NCI-H187 (cell line): ENCODE measurements at places on chromosomes 7 and 10.

DNA sequence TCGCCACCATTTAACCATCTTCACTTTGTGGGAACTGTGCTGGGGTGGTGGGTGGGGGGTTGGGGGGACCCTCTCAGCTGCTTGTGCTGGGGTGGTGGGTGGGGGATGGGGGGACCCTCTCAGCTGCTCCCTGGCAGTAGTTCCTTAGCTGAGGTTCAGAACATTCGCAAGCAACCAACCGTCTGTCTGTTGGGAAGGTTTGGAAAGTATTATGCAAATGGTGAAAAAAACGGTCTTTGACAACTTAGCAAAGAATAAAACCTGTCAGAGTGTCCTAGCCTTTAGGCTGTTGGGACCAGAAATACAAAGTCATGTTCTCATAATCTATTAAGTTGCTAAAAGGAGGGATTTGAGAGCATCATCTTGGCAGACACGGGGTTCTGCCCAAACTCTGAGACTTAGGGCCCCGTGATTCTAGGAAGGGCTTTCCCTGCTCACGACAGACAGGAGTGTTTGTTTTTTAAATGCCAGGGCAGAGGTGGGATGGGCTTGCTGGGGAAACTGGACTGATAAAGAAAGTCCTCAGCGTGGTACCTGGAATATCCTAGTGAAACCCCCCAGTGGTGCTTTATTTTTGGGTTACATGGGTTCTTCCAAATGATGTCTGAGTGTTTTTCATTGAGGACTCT is 14.1 kb upstream of the SRGN start:
- no peak for DNase-seq

DNA sequence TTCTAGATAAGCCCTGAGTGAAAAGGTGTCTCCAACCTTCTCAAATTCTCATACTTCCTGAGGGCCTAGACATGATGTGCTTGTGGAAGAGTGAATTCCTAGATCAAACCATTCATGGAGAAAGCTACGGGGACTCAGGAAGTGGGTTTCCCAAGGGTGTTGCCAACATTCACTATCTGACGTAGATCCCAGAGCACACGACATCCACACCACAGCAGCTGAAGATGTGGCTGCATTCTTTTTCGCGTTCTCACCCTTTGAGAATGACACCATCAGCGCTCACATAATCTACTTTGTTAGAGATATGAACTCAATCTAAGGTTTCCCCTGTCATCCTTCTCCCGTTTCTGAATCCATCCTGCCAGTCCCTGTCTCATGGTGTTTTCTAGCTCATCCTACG is 290.8 kb downstream of the DNAJB6 start:
- DNase-seq: no peak

DNA sequence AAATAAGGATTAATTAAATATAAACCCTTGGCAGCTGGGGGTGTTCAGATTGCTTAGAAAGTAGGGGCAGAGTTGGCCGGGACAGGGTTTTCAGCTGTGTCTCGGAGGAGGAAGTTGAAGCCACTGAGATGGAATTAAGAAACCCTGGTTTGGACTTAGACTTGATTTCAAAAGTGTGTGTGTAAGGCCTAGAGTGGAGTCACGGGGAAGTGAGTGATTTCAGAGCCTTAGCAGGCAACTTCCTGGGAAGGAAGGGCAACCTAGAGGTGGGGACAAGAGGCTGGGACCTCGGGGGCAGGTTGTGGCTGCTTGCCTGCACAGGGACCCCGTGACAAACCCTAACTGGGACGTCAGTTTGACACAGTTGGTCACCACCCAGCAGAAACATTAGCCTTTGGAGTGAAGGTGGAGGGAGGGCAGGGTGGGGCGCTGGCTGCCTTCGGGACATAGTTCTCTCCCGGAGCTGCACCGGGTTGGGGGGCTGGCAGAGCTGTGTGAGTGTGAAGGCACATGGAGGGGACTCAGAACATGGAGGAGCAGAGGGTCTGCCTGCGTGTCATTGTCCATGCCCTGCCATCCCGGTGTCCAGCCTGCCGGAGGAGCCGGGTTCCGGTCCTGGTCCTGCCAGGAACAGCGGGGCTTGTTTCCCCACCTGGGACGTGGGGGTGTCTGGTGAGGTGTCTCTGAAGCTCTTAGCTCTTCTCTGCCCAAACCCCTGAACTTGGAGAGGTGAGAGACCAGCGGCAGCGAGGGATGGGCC is 1.8 kb downstream of the BRI3 start:
- no peak for DNase-seq

- DNase-seq: no peak
These were observed 317.3 kb downstream of the ADARB2 start for GRCh38 chr10:1419796-1420610.

DNA sequence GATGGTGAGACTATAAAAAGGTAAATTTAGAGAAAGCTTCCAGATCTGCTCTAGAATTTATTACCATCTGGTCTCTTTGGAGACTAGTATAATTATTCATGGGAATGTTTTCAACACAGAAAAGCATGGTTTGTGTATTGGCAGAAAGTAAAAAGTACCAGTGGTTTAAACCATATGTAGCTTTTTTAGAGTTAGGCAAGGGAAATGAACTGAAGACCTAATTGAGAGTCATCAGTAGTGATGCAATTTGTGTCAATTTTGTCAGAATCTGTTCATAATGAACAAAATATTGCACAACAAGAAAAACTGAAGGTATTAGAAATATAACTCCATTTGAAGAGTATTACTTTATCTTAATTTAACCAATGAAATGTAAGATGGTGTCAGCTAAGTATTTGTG is 181.4 kb downstream of the ADK start:
- no peak for DNase-seq

- DNase-seq: no peak
These were observed 60.2 kb upstream of the COMTD1 start for GRCh38 chr10:75295868-75296441.

DNA sequence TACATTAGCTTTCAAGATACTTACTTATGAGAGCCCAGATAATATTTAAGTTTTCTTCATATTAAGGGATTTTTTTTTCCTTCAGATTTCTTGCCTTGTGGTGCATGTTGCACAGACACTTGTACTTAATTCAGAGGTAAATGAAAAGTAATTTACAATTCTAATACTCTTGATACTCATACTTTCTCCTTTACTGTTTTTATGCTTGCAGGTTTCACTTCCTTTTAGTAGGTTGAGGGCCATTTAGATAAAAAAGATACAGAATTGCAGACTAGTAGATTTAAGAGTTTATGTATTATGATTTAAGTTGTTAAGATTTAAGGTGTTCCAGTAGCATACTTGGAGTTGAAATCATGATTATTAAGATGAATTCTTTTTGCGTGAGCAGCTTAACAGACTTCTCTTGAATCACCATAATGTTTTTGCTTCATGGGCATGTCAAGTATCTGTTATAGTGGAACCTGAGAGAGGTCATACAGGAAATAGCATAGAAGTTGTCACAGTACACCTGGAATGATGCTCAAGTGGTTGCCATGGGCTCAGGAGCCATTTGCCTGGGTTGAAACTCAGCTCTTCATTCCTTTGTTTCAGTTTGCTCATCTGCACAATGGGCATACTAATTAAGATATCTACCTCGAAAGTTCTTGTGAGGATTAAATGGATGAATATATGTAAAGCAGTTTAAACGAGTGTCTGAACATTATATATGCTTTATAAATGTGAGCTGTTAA is 174.8 kb upstream of the PRPS1L1 start:
- peak; percentile 24 for DNase-seq

DNA sequence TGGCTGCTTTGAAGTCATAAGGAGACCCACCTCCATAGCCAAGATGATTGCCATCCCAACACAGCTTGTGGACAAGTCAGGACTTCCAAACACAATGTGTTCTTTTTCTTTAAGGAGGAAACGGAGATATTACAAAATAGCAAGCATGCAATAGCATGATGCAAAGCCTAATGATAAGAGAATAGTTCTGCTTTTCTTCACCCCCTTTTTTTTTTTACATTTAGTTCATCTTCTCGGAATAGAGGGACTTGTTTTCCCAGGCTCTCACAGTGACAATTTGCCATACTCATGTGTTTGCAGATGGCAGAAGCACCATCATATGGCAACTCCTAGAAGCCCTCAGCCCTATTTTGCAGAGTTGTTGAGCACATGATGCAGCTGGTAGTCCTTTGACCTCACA is 119.8 kb downstream of the ITGB8 start:
- DNase-seq: no peak

GRCh38 chr10:113230011-113230610 is 280.1 kb downstream of the TCF7L2 start:
- DNase-seq: no peak

- DNase-seq: no peak
These were observed 14.4 kb downstream of the CFAP70 start for GRCh38 chr10:73344269-73344668.

GRCh38 chr7:135682191-135682590 is 19.9 kb downstream of the STMP1 start:
- no peak for DNase-seq

- DNase-seq: no peak
These were observed 85.9 kb upstream of the UNC5B start for GRCh38 chr10:71126432-71126831.

DNA sequence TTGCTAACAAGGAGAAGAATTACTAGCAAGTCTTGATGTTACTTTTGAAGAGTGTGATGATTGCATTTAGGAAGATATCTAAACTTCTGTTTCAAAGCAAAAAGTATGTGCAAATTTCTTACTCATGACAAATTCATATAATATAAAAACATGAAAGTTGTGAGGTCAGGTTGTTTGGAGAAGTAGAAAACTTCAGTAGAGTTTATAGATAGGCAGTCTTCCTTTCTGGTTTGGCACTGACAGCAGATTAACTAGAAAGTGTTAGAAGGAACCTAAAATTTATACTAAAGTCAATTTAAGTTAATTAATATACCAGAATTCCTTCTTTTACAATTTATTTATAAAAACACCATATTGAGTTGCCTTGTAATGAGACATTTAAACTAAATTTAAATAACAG is 16.9 kb downstream of the PTEN start:
- DNase-seq: no peak

DNA sequence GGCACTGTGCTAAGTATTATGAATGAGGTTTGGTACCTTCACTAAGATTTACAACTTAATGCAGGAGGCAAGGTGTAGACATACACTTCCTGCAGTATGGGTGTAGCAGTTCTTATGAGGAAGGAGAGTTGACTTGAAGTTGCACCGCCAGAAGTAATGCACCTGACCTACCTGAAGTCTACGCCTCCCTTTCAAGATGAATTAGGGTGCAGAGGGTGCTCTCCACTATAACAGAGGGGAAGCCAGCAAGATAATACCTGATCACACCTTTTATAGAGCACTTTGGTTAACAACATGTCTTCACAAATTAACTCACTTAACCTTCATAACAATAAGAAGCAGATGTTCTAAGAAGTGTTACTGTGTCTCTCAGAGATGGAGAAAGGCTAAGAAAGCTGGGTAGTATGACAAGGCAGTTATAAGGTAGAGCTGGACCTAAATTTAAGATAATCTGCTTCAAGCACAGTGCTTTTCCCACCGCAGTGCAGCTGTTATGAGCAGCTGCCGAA is 552 bp upstream of the RAB18 start:
- DNase-seq: no peak

DNA sequence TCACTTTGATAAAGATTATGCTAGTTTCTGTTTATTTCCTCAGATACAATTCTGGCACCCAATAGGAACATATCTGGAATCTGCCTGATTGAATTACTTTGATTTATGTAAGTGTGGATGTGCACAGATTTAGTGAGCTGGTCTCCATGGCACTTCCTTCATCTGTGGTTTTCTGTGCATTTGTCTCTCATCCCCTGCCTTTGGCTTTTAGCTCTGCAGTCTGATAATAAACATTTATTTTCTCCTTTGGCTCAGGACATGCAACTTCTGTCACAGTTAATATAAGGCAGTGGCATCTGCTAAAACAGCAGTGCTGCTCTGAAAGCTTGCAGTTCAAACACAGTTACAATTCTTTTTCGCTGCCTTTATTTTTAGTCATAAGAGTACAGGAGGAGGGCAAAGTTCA is 273.7 kb upstream of the CHRM2 start:
- DNase-seq: no peak

DNA sequence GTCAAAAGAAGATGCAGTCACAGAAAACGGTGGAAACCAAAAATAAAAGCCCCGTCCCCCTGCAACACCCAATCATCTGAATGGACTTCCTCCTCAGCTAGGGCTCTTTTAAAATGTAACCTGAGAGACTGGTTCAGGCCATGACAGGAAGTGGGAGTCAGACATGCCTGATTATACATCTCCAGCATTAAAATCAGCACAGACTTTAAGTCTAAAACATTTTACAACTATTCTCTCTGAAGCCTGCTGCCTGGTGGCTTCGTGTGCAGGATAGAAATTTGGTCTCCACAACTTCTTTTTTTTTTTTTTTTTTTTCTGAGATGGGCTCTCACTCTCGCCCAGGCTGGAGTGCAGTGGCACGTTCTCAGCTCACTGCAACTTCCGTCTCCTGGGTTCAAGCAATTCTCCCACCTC is 30.3 kb downstream of the HACD1 start:
- no peak for DNase-seq

DNA sequence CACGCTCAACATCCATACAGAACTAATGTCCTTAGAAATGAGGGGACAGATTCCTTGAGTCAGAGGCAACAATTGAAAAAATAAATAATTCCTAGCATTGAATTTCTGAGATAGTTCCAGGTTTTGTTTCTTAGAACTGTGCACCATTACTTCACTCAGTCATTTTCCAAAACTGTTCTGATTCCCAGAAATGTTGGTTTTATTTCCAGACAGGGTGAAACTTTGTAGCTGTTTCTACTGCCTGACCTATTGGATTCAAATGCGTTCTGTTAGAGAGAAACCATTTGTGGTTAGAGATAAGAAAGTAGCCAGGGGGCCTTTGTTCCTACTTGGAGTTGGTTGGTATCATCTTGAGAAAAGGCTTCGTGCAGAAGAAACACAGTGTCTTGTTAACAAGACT is 8.1 kb upstream of the DEPP1 start:
- no peak for DNase-seq

- DNase-seq: no peak
These were observed 20.9 kb downstream of the NPS start for GRCh38 chr10:127570036-127570435.

GRCh38 chr7:87473986-87474385 is 1.5 kb downstream of the ABCB4 start:
- no peak for DNase-seq

- DNase-seq: no peak
These were observed 72.6 kb downstream of the KCNMA1 start for GRCh38 chr10:77564731-77565589.

DNA sequence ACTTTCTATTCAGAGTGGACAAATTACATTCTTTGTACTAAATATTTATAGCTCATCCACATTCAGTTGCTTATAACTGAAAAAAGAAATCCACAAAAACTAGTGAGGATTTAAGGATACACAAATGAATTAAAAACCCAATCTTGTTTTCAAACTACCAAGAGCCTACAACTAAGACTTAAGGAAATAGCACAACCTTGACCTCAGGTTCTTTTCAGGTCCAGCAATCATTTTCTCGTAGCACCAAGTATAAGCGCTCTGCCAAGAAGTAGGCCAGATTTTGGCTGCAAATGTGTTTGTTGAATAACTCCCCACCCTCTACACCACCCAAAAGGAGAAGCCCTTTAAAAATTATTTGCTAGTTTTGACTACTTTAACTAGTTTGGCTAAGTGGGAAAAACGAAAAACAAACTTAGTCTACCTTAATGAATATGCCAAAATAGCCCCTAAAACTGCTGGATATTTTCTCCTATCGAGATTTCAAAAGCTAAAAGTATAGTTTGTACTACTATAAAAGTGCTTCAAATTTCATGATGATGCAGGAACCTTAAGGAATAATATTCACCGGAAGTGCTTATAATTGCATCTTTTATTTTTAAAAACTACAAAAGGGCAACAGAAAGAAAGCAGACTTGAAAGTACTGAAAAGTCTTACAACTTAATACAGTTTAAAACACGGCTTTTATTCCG is 2.7 kb upstream of the KMT2E start:
- no peak for DNase-seq

- no peak for DNase-seq
These were observed 363.9 kb upstream of the MGMT start for GRCh38 chr10:129102906-129103693.
